ENCODE measurements at places on chromosomes 4 and X.

DNA sequence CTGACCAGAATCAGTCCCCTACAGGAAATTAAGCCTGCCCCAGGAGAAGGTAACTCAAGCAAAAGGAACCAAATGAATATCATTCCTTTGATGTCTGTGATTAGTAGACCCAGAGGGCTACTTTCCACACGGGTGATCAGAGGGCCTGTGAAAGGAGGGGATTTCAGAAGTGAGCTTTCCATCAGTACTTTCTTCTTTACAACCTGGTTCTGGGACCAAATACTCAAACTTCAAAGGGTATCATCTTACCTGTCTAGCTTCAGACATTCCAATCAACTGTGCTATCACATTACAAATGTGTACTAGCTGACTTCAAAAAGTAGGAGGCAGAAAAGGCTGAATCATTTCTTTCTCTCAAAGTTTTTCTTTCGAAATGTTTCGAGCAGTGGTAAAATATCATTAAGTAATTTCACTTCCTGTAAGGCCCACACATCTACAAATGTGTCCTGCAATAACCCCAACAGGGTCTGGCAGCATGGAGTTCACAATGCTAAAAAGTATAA lies 23.9 kb downstream of the ACSL4 start:
- peak; percentile 20 for DNase-seq

DNA sequence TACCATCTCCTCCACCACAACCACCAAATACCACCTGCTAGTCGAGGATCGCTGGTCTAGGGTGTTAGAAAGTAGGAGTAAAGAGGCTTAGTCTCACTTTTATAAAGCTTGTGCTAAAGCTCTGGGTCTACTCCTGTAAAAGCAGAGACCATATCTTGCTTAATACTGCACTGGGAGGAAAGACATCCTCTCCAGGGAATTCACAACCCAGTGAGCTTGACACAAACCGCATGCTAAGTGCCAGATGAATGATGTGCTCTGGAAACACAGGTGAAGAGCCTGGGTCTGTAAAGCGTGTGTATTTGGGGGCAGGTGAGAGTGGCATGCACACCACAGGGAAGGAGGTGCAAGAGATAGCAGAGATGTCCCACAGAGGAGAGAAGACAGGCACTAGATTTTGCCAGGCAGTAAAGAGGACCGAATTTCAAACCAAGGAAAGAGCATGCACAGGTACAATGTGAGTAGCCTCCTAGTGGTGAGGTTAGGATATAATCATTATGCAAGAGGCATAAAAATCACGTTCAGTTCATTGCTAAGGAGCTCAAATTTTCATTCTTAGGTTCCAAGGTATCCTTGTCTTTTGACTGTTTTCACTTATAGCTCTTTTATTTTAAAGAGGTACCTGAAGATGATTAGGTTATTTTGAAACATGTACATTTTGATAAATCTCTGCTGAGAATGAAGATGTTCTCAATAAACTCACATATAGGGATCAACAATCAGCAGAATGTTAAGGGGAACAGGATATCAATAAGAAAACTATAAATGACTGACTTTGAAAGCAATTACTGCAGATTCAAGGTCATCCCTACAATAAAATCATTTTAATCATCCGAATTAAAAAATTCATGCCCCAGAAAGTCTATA lies 20.7 kb downstream of the TAPT1 start:
- peak; percentile 41 for DNase-seq

GRCh38 chrX:123140904-123141303 lies 43.2 kb upstream of the GRIA3 start:
- DNase-seq, result no peak

- no peak for DNase-seq
Observed at GRCh38 chr4:38562751-38563198, 101.2 kb upstream of the KLF3 start.

DNA sequence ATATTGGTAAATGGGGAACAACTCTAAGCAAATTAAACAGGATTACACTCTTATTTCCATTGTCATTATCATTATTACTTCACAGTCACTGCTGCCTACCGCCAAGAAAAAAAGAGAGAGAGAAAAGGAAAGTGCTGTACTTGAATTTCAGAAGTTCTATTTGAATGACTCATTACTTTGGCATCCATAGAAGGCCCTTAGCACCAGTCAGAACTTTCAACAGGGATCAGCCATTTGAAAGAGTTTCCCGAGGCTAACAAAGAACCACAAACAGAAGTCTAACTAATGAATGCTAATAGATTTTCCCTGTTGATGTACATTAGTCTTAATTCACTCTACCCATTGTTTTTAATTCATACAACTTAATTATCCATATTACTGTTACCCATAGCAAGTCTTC lies 116.3 kb downstream of the SHROOM4 start:
- DNase-seq, result no peak

GRCh38 chr4:136810626-136811025 lies 721.7 kb downstream of the PCDH18 start:
- no peak for DNase-seq

GRCh38 chr4:21320034-21320433 lies 619.8 kb downstream of the PACRGL start:
- no peak for DNase-seq

Measured in CD4-positive, alpha-beta T cell treated with Interleukin-4 for 4 hours (primary cell).